Stimulated activated CD8-positive, alpha-beta memory T cell treated with anti-CD3 and anti-CD28 coated beads, Interleukin-15, amount 100 ng/mL, for 24 hours (primary cell): ENCODE measurements at places on chromosomes 5 and 9.
A peak's percentile ranks its signal among the peaks of the same experiment; 100 is the strongest.

GRCh38 chr9:31389075-31389474 is 995.4 kb upstream of the ACO1 start:
- DNase-seq: no peak

GRCh38 chr5:146016764-146017484 is 80.5 kb downstream of the SH3RF2 start:
- no peak for DNase-seq

DNA sequence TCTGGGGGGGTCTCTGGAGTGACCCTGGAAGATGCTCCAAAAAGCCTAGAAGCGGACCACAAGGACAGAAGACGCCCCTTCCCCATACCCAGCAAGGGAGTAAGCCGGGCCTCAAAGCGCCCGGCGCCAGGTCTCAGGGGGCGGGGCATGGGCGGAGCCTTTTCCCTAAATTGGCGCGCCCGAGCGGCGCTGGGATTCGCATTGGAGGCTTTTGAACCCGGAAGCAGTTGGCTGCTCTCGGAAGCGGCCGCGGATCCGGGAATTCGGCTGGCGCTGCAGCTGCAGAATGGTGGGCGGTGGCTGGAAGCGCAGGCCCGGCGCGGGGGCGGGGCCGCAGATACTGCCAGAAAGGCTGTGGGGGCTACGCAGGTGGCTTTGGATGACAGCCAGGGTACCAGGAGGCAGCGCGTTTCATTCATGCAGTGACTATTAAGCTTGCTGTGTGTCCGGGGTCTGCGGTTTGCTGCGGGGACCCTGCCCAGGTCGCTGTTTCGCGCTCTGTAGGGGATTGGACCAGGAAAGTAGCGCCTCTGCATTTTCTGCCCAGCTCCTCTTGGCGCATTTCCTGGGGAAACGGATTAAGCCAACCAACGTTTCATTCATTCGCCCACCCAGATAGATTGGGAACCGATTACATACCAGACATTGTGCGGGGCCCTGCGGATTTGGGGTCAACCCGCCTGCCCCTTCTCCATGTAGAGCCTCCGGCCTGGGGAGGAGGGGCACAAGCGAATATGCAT is 83.0 kb upstream of the FREM1 start:
- peak; percentile 10 for DNase-seq

DNA sequence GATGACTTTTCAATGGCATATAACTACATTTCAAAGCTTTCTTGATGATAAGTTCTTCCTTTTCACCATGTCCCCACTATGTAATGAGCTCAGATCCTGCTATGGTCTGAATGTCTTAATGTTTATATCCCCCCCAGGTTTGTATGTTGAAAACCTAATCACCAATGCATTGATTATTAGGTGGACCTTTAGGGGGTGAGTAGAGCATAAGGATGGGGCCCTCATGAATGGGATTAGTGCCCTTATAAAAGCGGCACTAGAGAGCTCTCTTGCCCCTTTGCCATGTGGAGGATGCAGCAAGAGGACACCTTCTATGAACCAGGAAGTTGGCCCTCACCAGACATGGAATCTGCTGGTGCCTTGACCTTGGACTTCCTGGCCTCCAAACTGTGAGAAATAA is 316.8 kb downstream of the ARHGEF28 start:
- no peak for DNase-seq

DNA sequence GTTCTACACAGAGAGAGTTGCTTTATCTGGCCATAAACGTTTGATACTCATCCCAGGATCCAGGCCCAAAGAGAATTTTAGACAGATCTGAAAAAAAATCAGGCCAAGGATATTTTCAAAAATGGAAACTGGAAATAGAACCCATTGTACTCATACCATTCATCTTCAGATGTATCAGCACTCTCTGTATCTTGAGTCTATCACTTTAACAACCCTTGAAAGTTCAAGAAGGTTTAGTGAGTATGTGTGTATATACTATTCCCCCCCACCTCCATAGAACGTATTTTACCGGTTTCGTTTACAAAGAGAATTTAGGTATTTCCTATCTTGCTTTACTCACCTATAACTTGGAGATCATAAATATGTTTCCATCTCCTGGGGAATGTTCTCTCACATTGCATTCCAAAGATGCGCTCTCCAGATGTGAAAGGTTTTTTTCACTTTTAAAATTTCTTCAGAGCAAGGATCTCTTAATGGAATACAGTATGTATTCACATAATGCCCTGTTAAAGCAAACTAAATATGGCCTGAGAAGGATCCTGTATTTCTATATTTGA is 105.5 kb upstream of the TUT7 start:
- no peak for DNase-seq

- no peak for DNase-seq
These were observed 1.3 kb downstream of the CCT5 start for GRCh38 chr5:10251405-10251804.

GRCh38 chr5:35832762-35833161 is 23.9 kb upstream of the IL7R start:
- DNase-seq: no peak

DNA sequence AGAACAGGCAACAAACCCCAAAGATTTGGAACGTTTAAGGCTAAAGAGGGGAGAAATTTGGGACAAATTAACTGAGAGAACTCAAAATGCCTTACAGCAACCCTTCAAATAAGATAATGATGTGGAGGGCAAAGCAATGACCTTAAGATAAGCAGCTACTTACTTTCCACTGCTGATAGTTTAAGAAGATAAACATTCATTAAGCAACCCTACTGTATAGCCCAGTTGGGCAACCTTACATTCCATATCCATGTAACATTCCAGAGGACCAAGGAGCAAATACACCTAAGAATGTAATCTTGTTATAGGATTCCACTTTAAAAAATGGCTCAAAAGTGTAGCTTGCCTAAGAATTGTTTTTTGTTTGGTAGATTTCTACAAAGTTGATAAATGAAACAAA is 14.8 kb downstream of the ETF1 start:
- no peak for DNase-seq

DNA sequence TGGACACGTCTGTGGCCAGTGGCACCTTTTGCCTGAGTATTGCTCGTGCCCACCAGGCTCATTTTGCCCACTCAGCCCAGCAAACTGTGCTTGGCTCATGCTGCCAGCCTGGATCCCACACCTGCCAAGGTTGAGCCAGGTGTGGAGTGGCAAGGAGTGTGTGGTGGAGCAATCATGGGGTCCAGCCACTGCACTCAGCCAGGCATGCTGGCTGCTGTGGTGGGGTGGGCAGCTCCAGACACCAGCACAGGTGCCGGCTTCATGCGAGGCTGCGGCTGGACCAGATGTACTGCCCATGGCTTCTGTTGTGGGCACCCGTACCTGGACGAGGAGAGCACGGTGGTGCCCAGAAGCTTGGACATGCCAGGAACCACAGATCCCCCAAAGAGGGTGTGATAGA is 364.1 kb downstream of the TMEM38B start:
- no peak for DNase-seq

- no peak for DNase-seq
These were observed 133.4 kb upstream of the OTULINL start for GRCh38 chr5:14447958-14448911.

GRCh38 chr5:154410786-154411185 is 35.0 kb upstream of the SAP30L start:
- no peak for DNase-seq

GRCh38 chr5:27479859-27480258 is 441.5 kb upstream of the CDH9 start:
- no peak for DNase-seq

GRCh38 chr9:85483208-85483607 is 258.5 kb downstream of the AGTPBP1 start:
- no peak for DNase-seq

DNA sequence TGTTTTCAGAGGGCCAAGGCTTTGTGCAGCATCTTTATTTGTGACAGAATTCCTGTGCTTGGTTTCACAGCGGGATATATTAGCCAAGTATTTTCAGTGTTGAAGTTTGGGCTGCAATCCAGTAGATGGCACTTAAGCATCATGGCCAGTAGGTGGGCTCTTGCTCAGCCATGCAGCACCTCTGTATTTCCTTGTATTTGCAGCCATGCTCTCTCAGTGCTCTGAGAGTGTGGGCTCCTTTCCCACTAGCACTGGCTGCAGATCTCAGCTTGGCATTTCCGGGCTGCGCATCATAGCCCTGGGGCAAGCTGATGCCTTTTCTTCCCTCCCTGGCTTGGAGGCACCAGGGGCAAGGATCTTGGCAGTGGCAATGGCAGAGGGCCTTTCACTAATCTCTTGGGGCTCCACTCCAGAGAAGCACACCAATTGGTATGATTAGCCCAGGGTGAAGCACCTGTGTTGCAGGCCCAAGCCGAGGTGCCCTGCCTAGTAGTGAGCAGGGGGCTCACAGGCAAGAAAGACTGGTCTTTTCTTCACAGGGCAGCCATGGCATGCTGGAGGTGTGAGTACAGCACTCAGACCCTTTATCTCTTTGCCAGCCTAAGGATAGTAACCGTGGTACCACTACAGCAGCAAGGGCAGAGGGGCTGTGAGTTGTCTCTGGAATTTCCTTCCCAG is 48.3 kb downstream of the SLCO6A1 start:
- no peak for DNase-seq

GRCh38 chr5:96094904-96095303 is 133.3 kb upstream of the ELL2 start:
- DNase-seq: no peak

DNA sequence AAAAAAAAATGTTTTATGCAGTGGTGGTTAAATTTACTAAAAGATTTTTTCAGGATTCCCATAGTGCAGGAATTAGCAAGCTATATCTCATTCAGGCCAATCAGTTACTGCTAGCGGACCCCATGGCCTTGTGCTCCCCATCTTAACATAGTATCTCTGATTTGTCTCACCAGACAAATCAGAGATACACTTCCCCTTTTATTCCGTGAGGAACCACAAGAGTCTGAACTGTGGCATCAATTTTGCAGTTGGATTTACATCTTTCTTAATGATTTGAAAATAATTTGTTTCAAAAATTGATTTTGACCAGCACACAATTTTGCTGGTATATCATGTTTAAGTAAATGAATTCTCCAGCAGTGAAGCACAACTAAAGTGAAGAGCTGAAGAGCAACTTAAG is 17.9 kb downstream of the ITGA1 start:
- no peak for DNase-seq

- no peak for DNase-seq
These were observed 27.3 kb downstream of the NADK2 start for GRCh38 chr5:36214436-36214835.

DNA sequence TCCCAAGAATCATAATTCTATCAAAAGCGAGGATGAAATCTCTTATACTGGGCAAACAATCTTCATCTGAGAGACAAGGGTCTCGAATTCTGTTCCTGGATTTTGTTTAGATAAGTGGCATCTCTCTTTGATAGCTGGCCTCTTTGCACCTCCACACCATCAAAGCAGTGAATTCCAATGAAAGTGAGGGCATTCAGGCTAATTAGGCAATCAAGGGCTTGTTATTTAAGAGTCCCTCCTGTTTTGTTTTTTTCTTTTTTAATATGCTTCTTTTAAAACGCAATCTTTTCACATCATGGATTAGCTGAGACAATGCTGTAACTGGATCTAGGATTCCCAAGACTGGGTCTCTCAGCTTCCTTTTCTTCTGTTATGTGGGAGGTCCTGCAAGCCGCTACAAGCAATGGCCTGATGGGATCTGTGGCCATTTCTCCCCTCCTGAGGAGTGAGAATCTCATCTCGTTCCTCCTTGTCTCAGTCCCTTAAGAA is 67.9 kb downstream of the TNC start:
- DNase-seq: no peak

GRCh38 chr9:37395229-37395628 is 27.3 kb upstream of the GRHPR start:
- no peak for DNase-seq

- no peak for DNase-seq
These were observed 15.4 kb upstream of the ACOT12 start for GRCh38 chr5:81409361-81409760.

DNA sequence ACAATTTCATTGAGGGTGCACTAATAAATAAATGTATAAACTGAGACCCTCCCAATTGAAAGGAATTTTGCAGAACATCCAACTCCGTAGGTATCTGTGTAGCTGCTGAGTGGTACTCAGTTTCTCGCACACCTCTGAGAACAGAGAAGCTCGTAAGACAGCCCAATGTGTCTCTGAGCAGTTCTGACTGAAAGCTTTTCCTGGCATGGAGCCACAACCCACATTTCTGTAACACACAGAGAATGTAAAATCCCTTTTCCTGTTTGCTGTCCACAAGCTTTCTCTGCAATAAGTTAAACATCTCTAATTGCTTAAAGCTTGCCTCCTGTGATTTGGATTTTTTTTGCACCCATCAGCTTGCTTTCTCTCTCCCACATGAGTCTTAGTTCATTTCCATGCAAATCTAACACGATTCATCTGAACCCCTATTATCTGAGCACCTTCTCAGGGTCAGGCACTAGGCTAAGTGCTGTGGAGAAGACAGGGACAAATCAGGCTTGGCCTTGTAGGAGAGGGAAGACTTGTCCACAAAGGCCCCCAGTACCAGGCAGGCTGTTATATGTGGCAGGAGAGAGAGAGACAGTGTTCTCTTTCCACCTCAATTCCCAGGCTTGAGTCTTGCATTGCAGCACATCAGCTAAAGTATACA is 44.2 kb upstream of the COL15A1 start:
- no peak for DNase-seq

DNA sequence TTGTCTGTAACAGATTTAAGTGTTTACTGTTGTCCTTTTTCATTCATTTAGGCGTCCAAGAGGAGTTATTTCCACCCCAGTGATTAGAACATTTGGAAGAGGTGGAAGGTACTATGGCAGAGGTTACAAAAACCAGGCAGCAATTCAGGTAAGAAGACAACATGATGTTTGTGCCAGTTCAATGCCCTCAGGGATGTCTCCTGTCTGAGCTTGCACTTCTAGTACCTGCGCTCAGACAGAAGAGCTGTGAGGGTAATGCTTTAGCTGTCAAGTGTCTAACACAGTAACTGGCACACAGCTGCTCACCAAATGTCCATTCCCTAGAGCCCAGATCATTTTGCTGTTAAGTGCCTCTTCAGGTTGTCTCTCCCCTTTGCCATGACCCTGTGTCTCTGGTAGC is 14.2 kb upstream of the PHF2 start:
- DNase-seq: no peak

GRCh38 chr9:99466781-99467180 is 244.7 kb downstream of the SEC61B start:
- no peak for DNase-seq

DNA sequence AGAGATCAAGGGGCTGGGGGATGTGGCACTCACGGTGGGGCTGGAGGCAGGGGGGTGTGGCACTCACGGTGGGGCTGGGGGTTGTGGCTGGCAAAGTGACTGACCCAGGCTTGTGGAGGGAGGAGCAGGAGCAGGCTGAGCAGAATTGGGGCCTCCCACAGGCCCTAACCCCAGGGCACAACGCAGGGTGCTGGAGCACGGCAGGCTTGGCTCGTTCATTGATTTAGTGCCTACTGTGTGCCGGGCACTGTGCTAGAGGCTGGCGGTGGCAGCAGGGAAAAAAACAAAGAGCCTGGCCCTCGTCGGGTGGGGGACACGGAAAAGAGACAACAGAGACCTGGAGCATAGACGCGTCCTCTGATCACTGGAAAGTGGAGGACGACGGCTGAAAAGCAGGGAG is 80.9 kb downstream of the HMCN2 start:
- DNase-seq: no peak

DNA sequence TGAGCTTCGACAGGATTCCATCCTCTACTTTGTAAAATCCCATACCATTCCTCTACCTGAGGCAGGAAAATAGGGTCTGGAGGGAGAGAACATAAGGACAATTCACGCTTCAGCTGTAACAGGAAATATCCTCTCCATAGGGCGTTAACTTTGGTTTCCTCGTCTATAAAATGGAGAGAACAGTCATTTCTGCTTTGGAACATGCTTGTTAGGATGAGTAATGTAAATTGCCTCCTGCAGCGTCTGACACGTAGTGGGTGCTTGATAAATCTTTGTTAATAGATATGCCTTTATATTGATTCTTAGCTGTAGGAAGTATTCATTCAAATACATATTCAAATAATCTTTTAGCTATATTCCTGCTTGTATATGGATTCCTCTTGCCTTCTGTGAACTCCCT is 711 bp upstream of the SUB1 start:
- DNase-seq: no peak
